Common myeloid progenitor, CD34-positive (primary cell): ENCODE measurements at places on chromosomes 5 and 9.

GRCh38 chr5:94347130-94347529 is 271.3 kb downstream of the KIAA0825 start:
- H3K27ac ChIP-seq: no peak overlapping the region
- no peaks in the 10 kb centered on the region for H3K27me3 ChIP-seq
- no peak for DNase-seq
- no peak overlapping the region for H3K4me3 ChIP-seq

DNA sequence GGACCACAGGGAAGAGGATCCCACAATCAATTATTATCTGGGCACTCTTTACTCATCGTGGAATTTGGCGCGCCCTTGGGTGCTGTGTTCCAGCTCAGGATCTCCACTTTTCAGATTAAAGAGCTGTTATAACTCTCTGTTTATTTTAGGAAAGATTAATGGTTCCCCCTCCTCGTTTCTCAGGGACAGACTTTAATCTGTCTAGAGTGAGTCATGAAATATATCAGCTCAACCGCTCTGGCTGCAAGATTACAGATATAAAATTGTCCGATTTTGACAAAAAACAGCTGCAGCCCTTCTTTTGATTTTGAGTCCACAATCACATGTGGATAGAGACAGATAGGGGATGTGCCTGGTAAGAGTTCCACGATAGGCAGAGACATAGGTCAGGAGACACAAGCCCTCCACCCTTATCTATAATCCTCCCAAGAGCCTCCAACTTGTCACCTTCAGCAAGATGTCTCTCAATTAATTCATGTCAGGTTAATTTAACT is 77.6 kb upstream of the ANKRD55 start:
- H3K27me3 ChIP-seq: no peaks in the 10 kb centered on the region
- DNase-seq: peak; percentile 38
- H3K4me3 ChIP-seq: no peak overlapping the region
- no peak overlapping the region for H3K27ac ChIP-seq
- no peaks in the 10 kb centered on the region for H3K36me3 ChIP-seq

GRCh38 chr5:102341681-102342288 is 45.7 kb upstream of the SLCO4C1 start:
- no peak for DNase-seq
- no peaks in the 10 kb centered on the region for H3K36me3 ChIP-seq
- no peak overlapping the region for H3K27ac ChIP-seq
- no peaks in the 10 kb centered on the region for H3K27me3 ChIP-seq
- H3K4me3 ChIP-seq: no peak overlapping the region

DNA sequence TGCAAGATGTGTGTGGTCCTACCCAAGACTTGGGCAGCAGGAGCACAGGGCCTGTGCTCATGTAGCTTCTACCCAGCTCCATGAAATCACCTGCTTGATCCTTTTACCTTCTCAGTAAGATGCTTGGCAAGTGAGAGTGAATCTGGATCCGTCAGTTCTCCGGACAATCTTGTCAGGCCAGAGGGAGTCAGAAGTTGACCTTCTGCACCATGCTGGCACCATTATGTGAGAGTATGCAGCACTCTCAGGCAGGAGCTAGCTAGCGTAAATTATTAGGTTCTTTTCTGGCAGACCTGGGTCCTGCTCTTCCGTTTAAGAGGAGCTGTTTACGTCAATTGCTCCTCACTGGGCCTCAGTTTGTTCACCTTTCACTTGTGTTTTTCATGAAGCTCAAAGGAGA is 37.0 kb upstream of the ADAM19 start:
- no peaks in the 10 kb centered on the region for H3K4me1 ChIP-seq
- H3K27me3 ChIP-seq: no peaks in the 10 kb centered on the region
- no peak overlapping the region for H3K4me3 ChIP-seq
- H3K27ac ChIP-seq: no peak overlapping the region

DNA sequence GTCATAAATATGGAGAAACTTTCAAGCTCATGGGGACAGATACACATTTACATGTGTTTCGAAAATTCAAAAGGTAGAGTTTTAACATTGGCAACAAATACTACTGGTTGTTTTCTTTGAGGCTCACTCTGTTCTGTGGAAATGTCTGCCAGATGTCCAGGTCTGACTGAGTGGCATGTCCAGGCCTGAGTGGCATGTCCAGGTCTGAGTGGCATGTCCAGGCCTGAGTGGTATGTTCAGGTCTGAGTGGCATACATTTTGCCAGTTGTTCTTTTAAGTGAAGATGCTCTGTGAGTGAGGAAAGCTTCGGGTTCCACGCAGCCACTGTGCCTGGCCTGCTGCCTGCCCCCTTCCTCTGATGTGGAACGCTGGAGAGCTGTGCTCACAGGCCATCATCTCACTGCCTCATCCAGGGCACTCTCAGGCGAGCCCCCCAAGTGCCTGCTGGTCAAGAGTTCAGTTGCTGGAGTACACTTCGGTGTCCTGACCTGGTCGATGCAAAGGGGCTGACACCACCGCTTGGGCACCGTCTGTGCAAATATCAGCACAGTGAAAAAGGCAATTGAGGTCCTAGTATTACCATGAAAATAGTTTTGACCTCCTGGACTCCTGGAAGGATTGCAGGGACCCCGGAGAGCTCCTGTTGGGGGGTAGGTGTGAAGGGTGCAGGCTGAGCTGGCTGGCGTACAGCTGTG is 89.9 kb downstream of the EHMT1 start:
- H3K36me3 ChIP-seq: peaks cover 2% of the 10 kb centered on the region
- no peaks in the 10 kb centered on the region for H3K27me3 ChIP-seq
- H3K4me3 ChIP-seq: no peak overlapping the region
- H3K4me1 ChIP-seq: peaks cover 17% of the 10 kb centered on the region
- no peak for DNase-seq

DNA sequence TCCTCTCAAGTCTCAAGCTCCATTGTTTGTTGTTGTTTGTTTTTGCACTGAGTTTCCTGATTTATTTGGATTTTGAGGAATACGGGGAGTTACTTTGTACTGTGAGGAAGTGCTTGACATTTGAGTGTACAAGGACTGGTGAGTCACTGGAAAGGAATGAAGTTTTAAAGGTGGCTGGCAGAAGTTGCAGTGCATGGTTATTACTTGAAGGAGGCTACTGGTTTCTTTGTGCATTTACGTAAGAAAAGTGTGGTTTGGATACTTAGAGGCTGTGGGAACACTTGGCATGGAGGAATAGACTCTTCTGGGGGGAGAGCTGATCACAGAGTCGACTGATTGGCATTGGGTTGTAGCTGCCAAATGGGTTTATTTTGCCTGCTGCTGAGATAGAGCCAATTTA is 919.0 kb downstream of the TAF11L14 start:
- DNase-seq: no peak
- no peaks in the 10 kb centered on the region for H3K4me1 ChIP-seq
- H3K27me3 ChIP-seq: no peaks in the 10 kb centered on the region
- H3K36me3 ChIP-seq: no peaks in the 10 kb centered on the region
- H3K4me3 ChIP-seq: no peak overlapping the region

- DNase-seq: peak; percentile 81
- peak overlapping the region; percentile 25 for H3K4me3 ChIP-seq
- H3K27ac ChIP-seq: no peak overlapping the region
- H3K27me3 ChIP-seq: no peaks in the 10 kb centered on the region
These were observed 858 bp downstream of the NCS1 start for GRCh38 chr9:130172858-130173665.

GRCh38 chr9:33184963-33185362 is 17.8 kb upstream of the B4GALT1 start:
- H3K4me1 ChIP-seq: no peaks in the 10 kb centered on the region
- no peak overlapping the region for H3K27ac ChIP-seq
- no peak for DNase-seq
- H3K27me3 ChIP-seq: no peaks in the 10 kb centered on the region
- H3K36me3 ChIP-seq: no peaks in the 10 kb centered on the region

DNA sequence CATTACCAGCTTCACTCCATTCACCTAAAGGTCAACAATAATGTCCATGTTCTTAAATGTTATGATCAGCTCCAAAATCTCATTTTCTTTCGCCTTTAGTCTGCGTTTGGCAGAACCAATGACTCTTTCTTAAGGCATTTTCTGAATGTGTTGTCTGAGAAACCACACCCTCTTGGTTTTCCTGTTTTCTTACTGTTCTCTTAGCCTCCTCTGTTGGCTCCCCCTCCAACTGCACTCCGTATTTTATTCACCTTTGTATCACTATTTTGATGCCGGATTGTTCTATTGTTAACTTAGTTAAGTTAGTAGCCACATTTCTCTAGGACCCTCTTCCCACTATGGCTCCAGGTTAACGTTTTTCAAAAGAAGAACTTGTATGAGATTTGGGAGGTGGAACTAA is 185.6 kb downstream of the DMAC1 start:
- no peak overlapping the region for H3K27ac ChIP-seq
- no peaks in the 10 kb centered on the region for H3K4me1 ChIP-seq
- peak; percentile 27 for DNase-seq
- H3K4me3 ChIP-seq: peak overlapping the region; percentile 52
- no peaks in the 10 kb centered on the region for H3K36me3 ChIP-seq

DNA sequence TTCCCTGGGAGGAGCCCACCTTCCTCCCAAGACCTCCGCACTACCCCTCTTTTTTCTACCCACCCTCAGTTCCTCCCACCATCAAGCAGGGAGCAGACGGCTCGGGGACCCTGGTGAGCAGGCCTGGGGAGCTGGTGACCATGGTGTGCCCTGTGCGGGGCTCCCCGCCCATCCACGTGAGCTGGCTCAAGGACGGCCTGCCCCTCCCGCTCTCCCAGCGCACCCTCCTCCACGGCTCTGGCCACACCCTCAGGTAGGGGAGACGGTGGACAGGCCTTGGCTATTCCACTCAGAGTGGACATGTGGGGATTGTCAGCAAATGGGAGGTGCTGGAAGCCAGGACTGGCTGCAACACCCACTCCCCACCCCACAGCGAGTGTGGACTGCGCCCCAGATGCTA is 52.9 kb upstream of the ASS1 start:
- no peaks in the 10 kb centered on the region for H3K27me3 ChIP-seq
- no peaks in the 10 kb centered on the region for H3K4me1 ChIP-seq
- no peak overlapping the region for H3K27ac ChIP-seq
- no peak for DNase-seq

DNA sequence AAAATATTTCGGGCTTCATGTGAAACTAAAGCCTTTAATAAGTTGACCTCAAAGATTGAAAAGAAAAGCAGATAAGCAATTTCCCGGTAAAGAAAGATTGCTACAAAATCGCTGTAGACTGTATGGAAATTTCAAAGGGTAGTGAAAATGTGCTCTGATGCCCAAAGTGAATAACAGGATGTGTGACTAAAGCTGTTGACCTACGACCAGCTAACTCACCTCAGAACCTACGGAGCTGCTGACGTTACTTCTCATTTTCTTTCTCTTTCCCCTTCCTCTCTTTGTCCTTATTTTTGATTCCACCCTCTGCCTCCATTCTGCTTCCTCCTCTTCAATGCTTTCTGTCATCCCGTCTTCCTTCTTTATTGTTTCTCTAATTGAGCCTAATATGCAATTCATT is 103.2 kb downstream of the PDE4D start:
- no peaks in the 10 kb centered on the region for H3K27me3 ChIP-seq
- H3K4me1 ChIP-seq: peaks cover 4% of the 10 kb centered on the region
- H3K36me3 ChIP-seq: no peaks in the 10 kb centered on the region
- H3K27ac ChIP-seq: no peak overlapping the region
- no peak overlapping the region for H3K4me3 ChIP-seq

DNA sequence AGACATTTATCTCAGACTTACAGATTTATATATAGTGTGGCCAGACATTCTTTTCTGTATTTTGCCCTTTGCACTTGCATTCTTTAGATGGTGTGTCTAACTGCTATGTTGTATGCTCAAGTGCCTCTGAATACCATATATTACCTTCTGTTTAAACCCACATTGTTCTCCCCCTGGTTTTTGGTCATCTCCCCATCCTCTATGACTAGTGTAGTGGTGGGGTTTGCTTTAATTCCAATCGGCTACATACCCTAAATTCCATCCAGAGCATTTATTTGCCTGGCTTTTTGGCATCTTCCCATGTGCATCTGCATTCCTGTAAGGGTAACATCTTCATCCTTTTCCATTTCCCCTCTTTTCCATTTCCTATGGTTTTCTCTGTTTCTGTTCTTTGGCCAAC is 271.0 kb upstream of the SLC30A5 start:
- no peak for DNase-seq
- H3K27ac ChIP-seq: no peak overlapping the region
- H3K4me3 ChIP-seq: no peak overlapping the region
- H3K27me3 ChIP-seq: no peaks in the 10 kb centered on the region
- H3K4me1 ChIP-seq: no peaks in the 10 kb centered on the region
- no peaks in the 10 kb centered on the region for H3K36me3 ChIP-seq

GRCh38 chr9:98185021-98185567 is 7.3 kb downstream of the CORO2A start:
- no peaks in the 10 kb centered on the region for H3K27me3 ChIP-seq
- no peak overlapping the region for H3K27ac ChIP-seq
- no peak for DNase-seq
- H3K4me1 ChIP-seq: peaks cover 16% of the 10 kb centered on the region
- no peak overlapping the region for H3K4me3 ChIP-seq
- H3K36me3 ChIP-seq: no peaks in the 10 kb centered on the region
